AG08396 (cell line): ENCODE measurements at places on chromosomes 16 and 17.

- DNase-seq: peak; percentile 17
These were observed 64.2 kb downstream of the GNA13 start for GRCh38 chr17:64992325-64992802.

DNA sequence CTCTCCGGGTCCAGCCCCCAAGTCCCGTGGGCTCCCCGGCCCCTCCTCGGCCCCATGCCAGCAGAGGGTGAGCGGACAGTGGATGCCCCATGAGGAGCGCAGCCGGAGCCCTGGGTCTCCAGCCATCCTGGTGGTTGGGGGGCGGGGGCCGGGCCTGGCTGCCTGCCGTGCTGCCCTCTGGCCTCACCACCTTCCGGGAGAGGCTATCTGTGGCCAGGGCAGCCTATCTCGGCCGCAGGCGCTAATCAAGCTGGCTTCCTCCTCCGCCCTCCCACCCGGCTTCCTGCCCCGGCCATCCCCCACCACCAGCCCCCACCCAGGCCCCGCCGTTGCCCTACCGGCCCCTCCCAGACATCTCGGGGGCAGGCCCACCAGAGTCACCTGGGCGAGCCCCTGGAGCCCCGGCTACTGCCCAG, 46.8 kb downstream of the ZFPM1 start:
- no peak for DNase-seq

DNA sequence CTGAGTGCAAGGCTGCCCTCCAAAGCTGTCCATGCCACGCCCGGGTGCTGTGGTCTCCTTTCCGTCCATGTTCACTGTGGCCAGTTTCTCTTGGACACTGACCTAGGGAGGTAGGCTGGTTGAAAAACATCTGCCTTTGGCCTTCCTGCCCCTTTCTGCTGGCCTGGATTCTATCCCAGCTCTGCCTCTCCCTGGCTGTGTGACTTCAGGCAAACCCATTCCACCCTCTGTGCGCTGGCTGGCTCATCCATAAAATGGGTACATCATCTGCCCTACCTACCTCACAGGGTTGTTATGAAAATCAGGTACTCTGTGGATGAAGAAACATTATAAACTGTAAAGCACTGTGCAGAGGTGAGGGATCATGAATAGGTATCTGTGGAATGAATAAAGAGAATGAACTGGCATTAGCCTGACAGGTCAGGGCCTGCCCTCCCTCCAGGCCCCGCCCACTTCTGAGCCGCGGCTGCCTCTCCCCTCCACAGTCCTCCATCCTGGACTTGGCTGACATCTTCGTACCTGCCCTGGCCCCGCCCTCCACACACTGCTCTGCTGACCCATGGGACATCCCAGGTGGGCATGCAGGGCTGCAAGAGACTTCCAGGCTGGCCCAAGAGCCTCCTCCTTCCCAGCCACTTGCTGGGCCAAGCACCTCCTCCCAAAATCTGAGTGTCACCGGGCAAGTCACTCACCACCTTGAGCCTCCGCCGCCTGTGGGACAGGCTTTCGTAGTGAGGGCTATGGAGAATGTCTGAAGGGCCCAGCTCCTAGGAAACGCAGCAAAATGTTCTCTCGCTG, 7.0 kb upstream of the SPATA20 start:
- DNase-seq: no peak

DNA sequence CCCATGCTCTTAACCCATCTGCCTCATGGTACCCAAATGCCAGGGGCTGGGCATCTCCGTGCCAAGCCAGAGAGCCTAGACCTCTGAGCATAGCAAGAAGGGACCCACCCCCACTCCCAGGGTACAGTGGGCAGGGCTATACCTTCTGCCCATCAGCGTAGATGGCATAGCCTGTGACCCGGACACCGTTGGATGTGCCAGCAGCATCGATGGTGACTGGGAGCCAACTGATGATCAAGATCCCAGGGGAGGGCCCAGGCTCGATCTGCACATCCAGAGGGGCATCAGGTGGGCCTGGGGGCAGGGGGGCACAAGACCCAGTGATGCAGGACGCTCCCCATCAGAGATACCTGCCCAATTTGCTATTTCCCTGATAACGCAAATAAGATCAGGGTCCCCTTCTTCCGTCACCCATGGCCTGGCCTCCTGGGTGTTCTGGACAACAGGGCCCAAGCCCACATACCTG, 17.1 kb downstream of the TSPOAP1 start:
- DNase-seq: no peak

DNA sequence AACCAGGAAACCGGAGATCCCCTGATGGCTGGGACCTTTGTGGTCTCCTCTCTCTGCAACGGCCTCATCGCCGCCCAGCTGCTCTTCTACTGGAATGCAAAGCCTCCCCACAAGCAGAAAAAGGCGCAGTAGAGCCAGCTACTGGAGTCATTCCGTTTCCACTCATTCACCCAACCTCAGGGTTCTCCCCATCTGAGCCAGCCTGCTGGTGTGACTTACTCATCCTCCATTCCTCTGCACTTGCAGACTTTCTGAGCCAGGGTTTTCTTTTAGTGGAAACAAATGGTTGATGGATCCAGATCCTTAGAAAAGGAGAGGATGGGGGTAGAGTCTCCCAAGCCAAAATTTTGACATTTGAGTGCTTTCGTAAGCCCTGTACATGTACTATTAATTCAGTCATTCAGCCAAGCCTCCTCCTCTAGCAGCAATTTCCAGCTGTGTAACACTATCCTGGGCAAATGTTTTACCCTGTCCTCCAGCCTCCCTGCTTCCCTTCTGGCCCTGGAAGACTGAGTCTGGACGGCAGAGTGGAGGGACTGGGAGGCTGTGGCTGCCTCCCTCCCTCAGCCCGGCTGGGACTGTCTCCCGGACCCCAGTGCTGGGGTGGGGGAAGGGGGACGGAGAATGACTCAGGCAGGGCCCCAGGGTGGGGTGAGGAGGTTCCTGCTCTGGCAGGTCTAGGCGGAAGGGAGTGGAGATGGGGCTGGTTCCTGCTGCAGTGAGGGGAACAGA, 2.3 kb downstream of the SOX15 start:
- peak; percentile 94 for DNase-seq

- no peak for DNase-seq
These were observed 6.3 kb downstream of the SLC6A2 start for GRCh38 chr16:55661941-55662643.

DNA sequence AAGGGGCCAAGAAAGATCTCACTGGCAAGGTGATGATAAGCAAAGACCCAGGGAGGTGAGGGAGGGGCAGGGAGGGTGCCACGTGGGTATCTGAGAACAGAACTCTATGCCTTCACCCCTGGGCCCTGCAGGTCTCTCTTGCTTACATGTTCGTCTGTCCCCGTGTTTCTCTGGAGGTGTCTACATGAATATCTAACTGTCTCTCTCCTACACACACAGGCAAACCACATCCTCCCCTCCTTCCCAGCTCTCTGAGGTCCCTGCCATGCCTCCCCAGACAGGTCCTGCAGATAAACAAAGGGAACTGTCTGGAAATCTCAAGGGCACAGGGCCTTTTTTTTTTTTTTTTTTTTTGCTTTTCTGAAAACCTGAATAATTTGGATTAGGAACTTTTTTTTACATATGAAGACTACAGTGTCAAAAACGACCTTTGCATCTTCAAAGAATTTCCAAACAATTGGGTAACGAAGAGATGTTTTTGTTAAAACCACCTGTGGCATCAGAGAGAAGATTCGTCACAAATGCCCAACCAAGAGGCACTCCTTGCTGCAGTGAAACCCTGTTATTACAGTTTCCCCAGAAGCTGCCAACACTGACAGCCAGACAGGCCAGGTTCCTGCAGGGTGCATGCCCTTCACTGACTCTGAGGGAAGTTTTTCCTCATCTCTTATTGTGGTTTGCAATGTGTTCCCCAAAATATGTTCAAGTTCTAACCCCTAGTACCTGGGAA, 17.8 kb downstream of the PLLP start:
- no peak for DNase-seq

- DNase-seq: no peak
These were observed 103.1 kb upstream of the NACA2 start for GRCh38 chr17:61694095-61694494.

- DNase-seq: no peak
These were observed 58.8 kb downstream of the RPTOR start for GRCh38 chr17:80603396-80603795.

DNA sequence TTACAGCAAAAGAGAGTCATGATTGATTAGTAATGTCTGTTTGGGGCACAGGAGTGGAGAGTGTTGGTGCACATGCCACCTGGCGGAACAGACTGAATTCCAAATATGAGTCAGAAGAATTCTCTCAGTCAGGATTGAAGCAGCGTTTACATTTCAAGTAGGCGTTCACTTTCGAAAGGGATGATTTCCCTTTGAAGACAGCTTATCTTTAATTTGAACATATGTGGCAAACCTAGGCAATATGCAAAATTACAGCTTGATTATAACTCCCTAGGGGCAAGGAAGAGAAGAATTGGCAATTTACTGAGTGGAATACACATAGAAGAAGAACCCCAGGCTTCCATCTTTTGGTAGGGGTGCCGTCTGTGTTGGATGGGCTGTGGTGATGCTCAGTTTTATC, 235.8 kb downstream of the HAPSTR1 start:
- DNase-seq: no peak

DNA sequence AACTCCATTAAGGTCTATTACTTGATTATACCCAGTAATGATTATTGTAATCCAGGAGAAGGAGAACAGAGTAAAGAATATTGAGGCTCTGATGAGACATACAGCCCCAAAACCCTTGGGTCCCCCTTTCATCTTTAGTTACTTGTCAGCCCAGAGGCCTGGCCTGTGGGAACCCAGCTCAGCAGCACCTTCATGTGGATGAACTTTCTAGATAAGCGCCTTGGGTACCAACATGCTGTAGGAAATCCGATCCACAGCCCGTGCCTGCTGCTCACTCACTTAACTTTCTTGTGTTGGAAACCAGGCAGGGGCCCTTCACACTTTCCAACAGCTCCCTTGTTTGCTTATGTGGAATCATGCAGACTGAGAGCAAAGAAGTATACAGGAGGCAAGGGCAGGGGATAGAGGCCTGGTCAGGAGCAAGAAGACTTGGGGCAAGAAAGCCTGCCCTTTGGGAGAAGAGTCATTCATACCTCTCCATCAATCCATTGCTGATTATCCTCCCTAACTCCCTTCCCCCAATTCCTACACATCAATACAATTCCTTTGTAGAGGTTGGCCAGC, 64.0 kb upstream of the SOX9 start:
- no peak for DNase-seq

GRCh38 chr16:76696876-76697275, 419.7 kb downstream of the CNTNAP4 start:
- DNase-seq: no peak

DNA sequence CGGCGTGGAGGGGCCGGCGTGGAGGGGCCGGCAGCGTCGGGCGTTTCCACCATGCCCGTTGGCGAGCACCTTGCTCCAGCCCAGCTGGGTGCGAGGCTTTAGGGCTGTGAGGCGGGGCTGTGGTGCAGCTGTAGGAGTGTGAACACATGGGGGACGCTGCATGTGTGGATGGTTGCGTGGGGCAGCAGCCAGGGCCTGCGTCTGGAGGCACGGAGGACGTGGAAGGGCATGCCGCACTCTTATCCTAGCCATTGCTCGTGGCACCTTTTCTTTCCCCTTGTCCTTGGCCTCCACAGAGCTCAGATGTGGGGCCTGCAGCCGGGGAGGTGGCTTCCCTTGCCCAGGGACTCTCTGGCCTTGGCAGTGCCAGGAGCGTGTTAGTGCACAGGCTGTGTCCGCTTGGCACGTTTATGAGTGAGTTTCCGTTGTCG, 47.8 kb downstream of the PDPK1 start:
- no peak for DNase-seq

DNA sequence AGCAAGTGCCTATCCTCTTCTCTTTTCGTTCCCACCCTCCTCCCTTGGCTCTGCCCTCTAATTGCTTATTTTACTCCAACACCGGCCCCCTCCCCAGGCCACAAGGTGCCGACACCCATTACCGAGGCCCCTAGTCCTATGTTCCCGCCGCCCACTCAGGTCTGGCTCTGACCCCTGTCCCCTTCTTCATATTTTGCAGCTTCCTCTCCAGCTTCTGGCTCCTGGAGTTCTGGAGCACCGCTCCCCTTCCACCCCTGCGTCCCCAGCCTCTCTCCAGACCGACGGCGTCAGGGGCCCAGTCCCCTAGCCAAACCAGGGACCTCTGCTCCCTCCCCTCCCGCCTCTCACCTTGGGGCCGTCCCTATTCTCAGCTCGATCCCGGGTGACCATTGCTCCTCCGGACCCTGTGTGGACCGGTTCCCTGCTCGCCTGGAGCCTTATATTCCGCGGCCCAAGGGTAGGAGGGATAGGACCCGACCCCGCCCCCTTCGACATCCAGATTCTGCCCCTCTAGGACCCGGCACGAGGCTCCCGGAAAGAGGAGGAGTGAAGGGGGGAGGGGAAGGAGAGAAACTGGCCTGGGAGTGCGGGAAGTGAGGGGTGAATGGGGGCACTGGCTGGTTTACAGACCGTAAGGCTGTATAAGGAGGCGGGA, at the start of gene HES7:
Gene HES7 (minus strand): TSS at position 412 of the 655 bp plus-strand sequence. CDS start 22 bp downstream, at position 390.
- no peak for DNase-seq

DNA sequence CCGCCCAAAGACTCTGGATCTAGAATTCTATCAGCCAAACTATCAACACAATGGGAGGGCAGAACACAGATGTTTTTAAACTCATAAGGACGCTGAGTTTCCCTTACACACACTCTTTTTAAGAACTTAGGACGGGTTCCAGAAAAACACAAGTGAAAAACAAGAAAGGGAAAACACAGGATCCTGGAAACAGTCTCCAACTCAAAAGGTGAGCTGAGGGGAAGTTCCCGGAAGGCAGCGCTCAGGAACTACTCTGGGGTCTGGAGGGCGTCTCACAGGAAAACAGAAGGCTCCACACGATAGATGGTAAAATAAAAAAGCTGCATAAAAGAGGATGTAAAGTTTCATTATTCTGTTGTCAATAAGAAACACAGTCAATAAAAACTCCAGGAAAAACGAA, 80.2 kb upstream of the DOC2B start:
- DNase-seq: no peak

DNA sequence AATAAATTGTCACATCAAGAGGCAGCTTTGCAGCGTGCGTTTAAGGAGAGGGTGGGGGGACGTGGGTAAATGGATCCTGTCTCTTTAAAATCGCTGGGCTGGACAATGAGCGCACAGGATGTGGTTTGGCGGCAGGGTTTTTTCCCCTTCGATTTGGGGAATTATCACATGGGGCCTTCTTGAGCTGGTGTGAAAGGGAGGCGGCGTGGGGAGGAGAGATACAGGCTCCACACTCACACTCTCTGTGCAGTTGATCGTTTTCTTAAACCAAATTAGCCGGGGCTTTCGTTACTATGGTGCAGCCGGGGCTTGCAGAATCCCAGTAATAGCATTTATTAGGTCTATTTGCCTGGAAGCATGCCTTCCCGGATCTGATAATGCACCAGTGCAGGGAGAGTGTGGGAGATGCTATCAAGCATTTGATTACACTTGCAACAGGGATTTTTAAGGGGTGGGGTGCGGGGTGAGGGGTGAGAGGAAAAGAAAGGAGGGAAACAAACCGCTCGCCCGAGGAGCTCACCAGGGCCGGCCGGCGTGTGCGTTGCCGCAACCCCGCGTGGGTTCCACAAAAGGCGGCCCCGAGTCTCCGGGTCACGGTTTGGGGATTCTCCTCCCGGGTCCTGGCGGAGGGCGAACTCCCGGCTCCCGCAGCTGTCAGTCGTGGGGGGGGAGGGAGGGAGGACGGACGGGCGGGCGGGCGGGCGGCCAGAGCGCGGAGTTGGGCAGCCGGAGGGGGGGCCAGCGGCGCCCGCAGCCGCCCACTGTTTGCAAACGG, 58.8 kb upstream of the GSE1 start:
- peak; percentile 86 for DNase-seq

GRCh38 chr17:1464186-1464585, 8.2 kb upstream of the CRK start:
- DNase-seq: no peak

- no peak for DNase-seq
These were observed 40.9 kb upstream of the NAT9 start for GRCh38 chr17:74816905-74817620.

GRCh38 chr17:80614332-80615047, 69.9 kb downstream of the RPTOR start:
- no peak for DNase-seq
